GM23248 (cell line): ENCODE measurements at places on chromosomes 1 and 21. TPM values are rescaled to one million over a fixed set of nuclear protein-coding genes. Genes with fewer than 3 reads are reported as not detected.
A peak's percentile ranks its signal among the peaks of the same experiment; 100 is the strongest.

DNA sequence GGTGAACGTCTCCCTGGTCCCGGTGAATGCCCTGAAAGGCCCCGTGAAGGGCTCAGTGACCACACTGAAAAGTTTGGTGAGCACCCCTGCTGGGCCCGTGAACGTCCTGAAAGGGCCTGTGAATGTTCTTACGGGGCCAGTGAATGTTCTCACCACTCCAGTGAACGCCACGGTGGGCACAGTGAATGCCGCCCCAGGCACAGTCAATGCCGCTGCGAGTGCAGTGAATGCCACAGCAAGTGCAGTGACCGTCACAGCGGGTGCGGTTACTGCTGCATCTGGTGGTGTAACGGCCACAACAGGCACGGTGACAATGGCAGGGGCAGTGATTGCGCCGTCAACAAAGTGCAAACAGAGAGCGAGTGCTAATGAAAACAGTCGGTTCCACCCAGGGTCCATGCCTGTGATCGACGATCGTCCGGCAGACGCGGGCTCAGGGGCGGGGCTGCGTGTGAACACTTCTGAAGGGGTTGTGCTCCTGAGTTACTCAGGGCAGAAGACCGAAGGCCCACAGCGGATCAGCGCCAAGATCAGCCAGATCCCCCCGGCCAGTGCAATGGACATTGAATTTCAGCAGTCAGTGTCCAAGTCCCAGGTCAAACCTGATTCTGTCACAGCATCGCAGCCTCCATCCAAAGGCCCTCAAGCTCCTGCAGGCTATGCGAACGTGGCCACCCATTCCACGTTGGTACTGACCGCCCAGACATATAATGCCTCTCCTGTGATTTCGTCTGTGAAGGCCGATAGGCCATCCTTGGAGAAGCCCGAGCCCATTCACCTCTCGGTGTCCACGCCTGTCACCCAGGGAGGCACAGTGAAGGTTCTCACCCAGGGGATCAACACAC, 41.5 kb downstream of the ZBTB17 start:
- no peak for DNase-seq

GRCh38 chr1:245546875-245547274, 392.1 kb downstream of the KIF26B start:
- no peak for DNase-seq

- DNase-seq = no peak
These were observed 34.1 kb downstream of the CLCA1 start for GRCh38 chr1:86502721-86503405.

DNA sequence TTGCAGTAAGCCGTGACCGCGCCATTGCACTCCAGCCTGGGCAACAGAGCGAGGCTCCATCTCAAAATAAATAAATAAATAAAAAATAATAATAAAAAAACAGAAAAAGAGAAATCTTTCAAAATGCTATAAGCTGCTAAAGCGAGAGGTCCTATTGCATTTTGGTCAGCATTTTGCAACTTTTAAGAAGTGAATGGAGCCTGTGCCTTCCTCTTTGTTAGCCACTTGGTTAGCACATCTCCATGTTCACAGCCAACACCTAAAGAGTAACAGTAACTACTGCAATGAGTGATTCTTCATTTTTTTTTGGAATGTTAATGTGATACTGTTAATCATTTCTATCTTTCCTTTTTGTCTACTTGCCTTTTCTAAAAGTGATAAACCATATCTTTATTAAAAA, 80.6 kb downstream of the ERG start:
- DNase-seq = no peak

SPTA1 gene
- not detected in 2 replicates for total RNA-seq

KPRP gene
- under 0.01 and 0.22 TPM in 2 replicates for total RNA-seq

HSD11B1 gene
- 0.54 TPM in 1 of 2 replicates, not detected in the other for total RNA-seq

DNA sequence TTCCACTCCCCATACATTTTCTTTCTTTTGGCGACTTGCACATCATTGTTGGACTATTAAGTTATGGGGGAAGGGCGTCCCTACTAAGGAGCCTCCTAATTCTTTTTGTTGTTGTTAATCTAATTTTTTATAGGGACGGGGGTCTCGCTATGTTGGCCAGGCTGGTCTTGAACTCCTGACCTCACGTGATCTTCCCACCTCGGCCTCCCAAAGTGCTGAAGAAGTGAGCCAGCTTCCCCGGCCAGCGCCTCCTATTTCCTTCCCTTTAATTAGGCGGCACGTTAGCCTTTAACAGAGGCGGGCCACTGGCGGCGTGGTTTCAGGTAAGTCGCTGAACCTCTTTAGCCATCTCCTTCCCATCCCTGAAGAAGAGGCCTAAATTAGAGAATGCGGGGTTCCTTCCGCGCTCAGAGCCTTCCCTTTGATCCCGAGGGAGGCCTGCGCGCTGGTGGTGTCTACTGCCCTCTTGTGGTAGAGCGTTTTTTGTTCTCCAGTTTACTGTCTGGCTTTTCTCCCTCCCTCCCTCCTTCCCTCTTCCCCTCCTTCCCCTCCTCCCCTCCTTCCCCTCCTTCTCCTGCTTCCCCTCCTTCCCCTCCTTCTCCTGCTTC, 38.1 kb downstream of the TNFRSF9 start:
- peak; percentile 80 for DNase-seq

DNA sequence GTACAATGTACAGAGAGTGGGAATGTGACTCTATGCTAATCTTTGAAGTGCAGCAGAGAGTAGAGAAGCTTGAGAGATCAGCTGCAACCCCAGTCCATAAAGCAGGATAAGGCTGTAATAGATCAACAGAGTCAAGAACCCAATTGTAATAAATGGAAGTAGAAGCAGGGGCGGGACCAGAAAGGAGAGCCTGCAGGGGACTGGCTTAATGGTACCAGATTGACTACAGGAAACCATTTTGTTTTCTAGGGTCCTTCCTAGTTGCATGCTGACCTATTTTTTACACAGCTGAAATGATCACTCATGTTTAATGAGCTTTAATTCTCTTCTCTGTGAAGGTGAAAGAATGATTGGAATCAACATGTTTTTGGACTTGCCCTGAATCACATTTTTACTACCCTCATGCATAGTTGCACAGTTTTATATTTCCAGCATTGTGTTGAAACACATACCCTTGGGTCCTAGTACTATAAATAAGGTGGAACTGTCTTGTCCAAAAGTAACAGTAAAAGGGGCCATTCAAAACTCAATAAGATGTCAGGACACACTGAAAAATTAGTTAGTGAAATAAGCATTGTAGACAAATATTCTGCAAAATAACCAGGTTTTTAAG, 69.8 kb downstream of the GPR88 start:
- DNase-seq = no peak

DNA sequence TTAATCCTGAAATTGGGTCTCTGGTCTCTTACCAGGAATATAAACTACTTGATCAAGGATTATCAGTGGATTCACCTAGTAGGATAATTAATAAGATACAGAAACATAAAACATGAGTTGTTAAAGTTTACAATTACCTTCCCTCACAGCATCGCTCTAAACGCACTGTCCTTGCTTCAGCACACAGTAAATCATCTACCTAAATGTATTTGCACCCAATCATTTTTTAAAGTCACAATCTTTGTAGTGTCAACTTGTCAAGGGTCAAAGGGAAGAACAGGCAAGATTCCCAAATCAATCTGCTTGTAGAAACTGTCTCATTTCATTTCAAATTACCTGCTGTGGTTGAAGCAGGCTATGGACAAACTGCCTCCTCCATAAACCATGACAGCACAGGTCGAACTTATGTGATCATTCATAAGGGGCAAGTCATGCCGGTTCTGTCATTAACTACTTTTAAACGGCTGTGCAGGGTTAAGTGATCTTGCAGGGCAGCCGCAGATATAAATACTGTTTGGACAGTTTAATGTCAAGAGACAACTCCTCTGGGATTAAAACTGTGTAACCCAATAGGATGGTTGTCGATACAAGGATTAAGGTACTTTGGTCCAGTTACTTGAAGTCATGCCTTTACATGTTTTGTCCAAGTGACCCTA, 93.6 kb downstream of the ZNF281 start:
- DNase-seq = no peak

DNA sequence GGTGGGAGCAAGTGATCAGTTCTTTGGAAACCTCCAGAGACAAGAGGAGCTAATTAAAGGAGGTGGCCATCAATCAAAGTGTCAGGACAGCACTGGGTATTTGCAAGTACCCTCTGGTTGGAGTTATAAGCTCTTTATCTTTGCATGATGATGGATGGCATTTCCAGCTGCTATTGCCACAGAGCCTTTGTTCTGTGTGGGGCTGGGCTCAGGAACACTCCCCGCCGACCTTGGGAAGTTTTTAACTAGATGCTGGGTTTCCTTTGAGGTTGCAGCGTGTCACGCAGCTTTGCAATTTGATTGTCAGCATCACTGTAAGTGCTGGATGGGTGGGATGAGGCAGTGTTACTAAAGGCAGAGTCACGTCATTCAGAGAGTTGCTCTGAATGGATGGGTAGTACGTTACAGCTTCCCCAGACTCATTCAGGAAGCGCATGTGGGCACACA, 68.9 kb downstream of the CNIH3 start:
- DNase-seq = no peak

DNA sequence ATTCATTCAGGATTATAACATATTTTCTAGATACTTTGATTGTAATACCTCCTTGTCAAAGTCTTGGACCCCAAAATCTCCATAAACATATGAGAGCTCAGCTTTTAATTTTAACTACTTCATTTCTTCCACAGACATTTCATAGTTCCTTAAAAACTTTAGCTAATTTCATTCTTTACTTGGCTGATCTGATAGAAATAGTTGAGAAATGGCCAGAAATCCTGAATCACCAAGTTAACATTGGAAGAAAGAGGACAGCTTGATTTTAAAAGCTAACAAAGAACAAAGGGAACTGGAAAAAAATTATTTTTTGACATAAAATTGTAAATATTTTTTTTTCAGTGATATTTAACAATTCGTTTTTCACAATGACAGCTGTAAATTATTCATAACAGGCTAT, 216.5 kb downstream of the NTNG1 start:
- DNase-seq = peak; percentile 72
